ENCODE measurements at places on chromosomes 6 and 20. TPM values are rescaled to one million over a fixed set of nuclear protein-coding genes. Genes with fewer than 3 reads are reported as not detected.
A peak's percentile ranks its signal among the peaks of the same experiment; 100 is the strongest.

DNA sequence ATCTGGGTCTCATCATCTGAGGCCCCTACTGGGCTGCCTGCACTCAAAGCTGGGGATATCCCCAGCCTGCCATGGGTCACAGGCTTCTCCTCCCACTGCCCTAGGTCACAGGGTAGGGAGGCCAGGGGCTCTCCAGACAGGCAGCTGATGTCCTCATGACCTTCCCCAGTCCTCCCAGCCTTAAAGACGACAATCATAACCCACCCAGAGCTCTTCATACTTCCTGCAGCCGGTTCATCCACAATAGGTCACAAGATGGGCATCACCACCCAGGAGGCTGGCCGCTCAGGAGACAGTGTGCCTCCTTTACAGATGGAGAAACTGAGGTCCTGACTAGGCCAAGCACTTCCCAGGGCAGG is 15.2 kb downstream of the TFEB start:
- H3K27ac ChIP-seq: no peak overlapping the region
- no peaks in the 10 kb centered on the region for H3K27me3 ChIP-seq
- no peak for DNase-seq
- peaks cover 16% of the 10 kb centered on the region for H3K4me1 ChIP-seq

- H3K27ac ChIP-seq: no peak overlapping the region
- no peaks in the 10 kb centered on the region for H3K27me3 ChIP-seq
- no peaks in the 10 kb centered on the region for H3K4me1 ChIP-seq
- no peaks in the 10 kb centered on the region for H3K36me3 ChIP-seq
- no peak overlapping the region for H3K4me3 ChIP-seq
- no peak for DNase-seq
Observed at GRCh38 chr6:107511511-107511993, 21.6 kb downstream of the SOBP start.

The C20orf141 gene
- total RNA-seq: not detected

DNA sequence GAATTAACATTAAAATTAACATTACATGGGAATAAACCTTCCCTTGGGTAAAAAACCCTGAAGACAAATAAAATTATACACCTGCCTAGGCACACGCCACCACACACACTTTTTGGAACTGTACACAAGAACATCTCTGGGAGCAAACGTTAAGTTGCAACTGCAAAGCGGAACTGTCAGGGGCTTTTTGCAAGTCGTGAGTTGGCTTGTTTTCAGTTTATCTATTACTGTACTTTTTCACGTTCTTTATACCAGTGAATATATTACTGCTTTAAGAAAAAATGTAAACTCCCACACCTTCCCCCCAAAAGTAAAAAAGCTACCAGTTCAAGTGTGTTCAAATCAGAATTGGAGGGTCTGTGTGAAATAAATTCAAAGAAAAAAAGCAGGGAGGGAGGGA is 65.5 kb upstream of the NFATC2 start:
- H3K27me3 ChIP-seq: no peaks in the 10 kb centered on the region
- H3K4me3 ChIP-seq: no peak overlapping the region
- DNase-seq: no peak
- peaks cover 3% of the 10 kb centered on the region for H3K36me3 ChIP-seq

The DEF6 gene
- 4.8 TPM for total RNA-seq

- no peak overlapping the region for H3K27ac ChIP-seq
- no peak for DNase-seq
- no peaks in the 10 kb centered on the region for H3K27me3 ChIP-seq
- no peaks in the 10 kb centered on the region for H3K4me1 ChIP-seq
- no peaks in the 10 kb centered on the region for H3K36me3 ChIP-seq
Observed at GRCh38 chr6:123519189-123519505, 117.6 kb downstream of the TRDN start.

GRCh38 chr6:15266423-15266996 is 20.6 kb downstream of the JARID2 start:
- H3K27me3 ChIP-seq: no peaks in the 10 kb centered on the region
- no peak overlapping the region for H3K27ac ChIP-seq
- H3K4me3 ChIP-seq: no peak overlapping the region
- H3K36me3 ChIP-seq: no peaks in the 10 kb centered on the region

DNA sequence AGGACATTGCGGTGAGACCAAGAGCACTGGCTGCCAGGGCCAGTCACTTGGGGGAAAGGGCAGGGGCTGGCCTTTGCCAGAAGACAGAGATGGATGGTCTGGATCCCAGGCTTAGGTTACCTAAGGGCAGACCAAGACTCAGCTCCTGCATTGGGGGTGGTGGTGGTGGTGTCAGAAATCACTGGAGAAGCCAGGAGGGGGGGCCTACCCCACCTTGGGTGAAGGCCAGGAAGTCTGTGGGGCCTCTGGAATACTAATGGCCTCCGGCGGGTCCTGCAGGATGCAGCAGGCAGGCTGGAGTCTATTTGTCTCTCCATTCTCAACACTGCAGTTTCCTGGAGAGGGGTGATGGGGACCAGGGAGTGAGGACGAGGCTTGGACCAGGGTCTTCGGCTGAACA is 32.8 kb downstream of the CD40 start:
- no peak for DNase-seq
- no peak overlapping the region for H3K27ac ChIP-seq
- H3K36me3 ChIP-seq: no peaks in the 10 kb centered on the region

GRCh38 chr20:63740627-63741353 is 1.2 kb downstream of the SLC2A4RG start:
- peak overlapping the region; percentile 80 for H3K27ac ChIP-seq
- DNase-seq: peak; percentile 95
- peak overlapping the region; percentile 61 for H3K4me3 ChIP-seq
- H3K27me3 ChIP-seq: no peaks in the 10 kb centered on the region
- H3K36me3 ChIP-seq: no peaks in the 10 kb centered on the region

Measured in breast epithelium (tissue), 4 donors.